ENCODE measurements at places on chromosomes 16 and 17.

- no peak for DNase-seq
Measured at GRCh38 chr16:21161211-21161610, 2.7 kb downstream of the LDAF1 start.

DNA sequence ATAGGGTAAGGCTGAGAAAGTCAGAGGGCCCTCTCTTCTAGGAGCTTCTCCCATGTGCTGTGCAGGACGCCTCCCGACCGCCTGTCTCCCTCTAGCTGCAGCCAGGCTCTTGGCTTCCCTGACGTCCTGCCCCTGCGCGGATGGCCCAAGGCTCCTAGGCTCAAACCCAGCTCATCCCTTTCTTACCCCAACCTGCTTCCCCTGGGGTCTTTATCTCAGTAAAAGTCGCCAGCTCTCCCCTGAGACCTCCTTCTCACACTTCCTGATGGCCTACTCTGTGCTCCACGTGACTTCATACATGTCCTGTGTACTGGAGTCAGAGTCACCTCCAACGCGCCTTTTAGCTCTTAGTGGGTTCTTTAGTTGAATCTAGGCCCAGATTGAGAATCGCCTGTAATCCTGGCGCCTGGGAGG lies 1.1 kb upstream of the ZNF747 start:
- peak; percentile 39 for DNase-seq

DNA sequence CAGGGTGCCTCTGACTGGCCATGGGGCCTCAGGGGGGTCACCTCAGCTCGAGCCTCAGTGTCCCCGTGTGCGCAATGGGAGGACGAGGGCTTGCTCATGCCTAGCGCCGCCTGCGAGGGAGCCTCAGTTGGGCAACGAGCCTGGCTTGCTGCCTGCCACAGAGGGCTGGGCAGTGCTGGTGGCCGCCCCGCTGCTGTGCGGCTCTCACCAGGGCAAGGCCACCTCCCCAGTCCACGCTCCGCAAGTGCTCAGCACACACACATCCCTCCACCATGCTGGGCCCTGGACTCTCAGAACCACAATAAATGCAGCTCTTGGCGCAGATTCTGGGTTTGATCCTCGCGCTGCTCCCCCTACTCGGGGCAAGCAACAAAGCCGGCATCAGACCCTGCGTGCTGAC lies 76.2 kb downstream of the ENGASE start:
- no peak for DNase-seq

DNA sequence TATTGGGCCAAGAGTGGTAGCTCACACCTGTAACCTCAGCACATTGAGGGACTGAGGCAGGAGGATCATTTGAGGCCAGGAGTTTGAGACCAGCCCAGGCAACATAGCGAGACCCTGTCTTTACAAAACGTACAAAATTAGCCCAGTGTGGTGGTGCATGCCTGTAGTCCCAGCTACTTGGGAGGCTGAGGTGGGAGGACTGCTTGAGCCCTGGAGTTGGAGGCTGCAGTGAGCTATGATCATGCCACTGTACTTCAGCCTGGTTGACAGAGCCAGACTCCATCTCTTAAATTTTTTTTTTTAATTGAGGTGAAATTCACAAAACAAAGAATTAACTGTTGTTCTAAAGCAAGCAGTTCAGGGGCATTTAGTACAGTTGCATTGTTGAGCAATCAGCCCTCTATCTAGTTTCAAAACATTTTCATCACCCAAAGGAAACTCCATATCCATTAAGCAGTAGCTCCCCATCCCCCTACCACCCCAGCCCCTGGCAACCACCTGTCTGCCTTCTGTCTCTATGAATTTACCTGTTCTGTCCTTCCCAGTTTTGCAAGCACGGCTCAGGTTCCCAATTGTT lies 15.6 kb downstream of the SNX29 start:
- no peak for DNase-seq

- no peak for DNase-seq
Measured at GRCh38 chr16:3012246-3012645, 477 bp upstream of the CLDN9 start.

DNA sequence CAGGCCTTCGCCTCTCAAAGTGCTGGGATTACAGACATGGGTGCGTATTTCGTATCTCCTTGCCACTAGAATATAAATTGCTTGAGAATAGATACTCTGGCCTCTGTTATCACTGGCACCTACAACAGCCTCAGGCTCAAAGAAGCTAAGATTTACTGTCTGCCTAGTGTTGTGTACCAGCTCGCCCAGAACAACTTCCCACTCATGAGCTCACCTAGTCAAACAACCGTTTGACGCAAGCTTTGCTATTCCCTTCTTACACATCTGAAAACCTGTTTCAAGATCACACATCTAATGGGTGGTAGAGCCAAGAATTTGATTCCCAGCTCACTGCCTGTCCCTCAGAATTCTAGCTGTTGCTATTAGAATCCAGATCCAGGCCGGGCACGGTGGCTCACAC lies 24.4 kb downstream of the MIS12 start:
- no peak for DNase-seq

- no peak for DNase-seq
Measured at GRCh38 chr17:73711184-73711583, 66.9 kb upstream of the SDK2 start.
